ENCODE measurements at places on chromosomes 7 and 10.

- H3K36me3 ChIP-seq: no peaks in the 10 kb centered on the region
- DNase-seq: no peak
- H3K27me3 ChIP-seq: no peaks in the 10 kb centered on the region
Measured at GRCh38 chr10:31358688-31359330, 39.8 kb downstream of the ZEB1 start.

DNA sequence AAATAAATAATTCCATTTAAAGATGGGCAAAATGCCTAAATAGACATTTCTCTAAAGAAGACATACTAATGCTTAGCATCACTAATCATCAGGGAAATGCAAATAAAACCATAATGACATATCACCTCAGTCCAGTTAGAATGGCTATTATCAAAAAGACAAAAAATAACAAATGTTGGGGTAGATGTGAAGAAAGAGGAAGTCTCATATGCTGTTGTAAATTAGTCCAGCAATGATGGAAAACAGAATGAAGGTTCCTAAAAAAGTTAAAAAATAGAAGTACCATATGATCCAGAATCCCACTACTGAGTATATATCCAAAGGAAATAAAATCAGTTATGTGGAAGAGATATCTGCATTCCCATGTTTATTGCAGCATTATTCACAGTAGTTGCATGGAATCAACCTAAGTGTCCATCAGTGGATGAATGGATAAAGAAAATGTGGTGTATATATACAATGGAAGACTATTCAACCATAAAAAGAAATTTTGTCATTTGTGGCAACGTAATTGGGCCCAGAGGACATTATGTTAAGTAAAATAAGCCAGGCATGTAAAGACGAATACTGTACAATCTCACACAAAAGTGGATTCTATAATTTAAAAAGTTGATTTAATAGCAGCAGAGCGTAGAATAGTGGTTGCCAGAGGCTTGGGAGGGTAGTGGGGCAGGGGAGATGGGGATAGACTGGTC lies 52.0 kb downstream of the TCAF1 start:
- no peaks in the 10 kb centered on the region for H3K36me3 ChIP-seq
- no peak overlapping the region for H3K4me3 ChIP-seq
- DNase-seq: no peak
- no peaks in the 10 kb centered on the region for H3K4me1 ChIP-seq
- H3K27me3 ChIP-seq: no peaks in the 10 kb centered on the region

GRCh38 chr10:131187274-131187673 lies 124.2 kb downstream of the TCERG1L start:
- H3K36me3 ChIP-seq: no peaks in the 10 kb centered on the region
- H3K4me1 ChIP-seq: no peaks in the 10 kb centered on the region
- no peak for DNase-seq
- no peak overlapping the region for H3K4me3 ChIP-seq
- no peaks in the 10 kb centered on the region for H3K27me3 ChIP-seq

DNA sequence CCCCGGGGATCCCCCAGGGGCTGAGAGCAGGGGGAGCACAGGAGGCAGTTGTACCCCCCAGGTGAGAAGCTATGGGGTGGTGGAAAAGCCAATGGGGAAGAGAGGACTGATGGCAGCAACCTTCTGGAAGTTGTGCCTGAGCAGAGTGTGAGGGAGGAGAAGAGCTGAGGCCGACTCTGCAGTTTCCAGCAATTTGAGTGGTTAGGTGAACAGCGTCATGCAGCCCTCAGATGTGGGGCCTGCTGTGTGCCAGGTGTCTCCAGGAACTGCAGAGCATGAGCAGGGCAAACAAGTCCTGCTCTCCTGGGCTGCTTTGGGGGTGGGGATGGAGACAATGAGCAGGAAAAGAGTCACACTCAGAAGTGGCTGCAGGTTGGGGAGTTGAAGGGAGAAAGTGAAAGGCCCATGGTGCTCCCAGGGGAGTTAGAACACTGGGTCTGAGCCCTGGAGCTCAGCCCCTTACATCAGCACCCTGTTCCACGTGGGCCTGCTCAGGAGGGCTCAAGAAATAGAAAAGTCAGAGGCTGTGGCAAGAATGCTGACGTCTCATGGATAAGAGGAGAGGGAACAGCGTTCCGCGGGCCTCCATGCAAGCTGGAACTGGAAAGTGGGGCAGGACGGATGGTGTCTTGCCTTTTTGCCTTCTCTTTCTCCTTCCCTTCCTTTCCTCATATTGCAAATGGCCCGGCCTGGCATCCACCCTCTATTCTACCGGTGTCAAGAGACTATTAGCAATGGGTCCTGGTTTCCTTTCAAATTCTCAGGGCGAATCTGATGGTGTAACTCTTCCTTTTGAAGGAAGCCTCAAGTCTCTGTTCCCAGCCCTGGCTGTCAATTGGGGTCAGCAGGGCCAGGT lies 4.0 kb upstream of the AFAP1L2 start:
- no peak for DNase-seq
- no peaks in the 10 kb centered on the region for H3K36me3 ChIP-seq
- no peak overlapping the region for H3K27ac ChIP-seq
- peaks cover 4% of the 10 kb centered on the region for H3K27me3 ChIP-seq
- peaks cover 2% of the 10 kb centered on the region for H3K4me1 ChIP-seq

DNA sequence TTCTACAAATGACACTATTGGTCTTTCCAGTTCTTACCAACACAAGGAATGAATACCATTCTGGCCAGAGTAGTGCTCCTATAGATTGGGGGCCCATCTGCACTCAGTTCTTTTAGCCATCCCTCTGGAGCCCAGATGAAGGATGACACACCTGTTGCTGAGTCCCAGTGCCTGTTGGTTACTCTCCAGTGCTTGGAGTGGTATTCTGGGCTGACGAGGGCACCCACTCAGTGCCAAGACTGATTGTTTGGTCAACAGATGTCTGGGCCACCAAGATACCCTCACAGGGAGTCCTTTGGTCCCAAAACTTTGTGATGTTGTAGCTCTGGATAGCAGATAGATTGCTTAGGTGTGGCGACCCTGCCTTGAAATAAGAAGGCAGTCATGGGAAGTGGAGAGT lies 23.7 kb upstream of the ITGA8 start:
- H3K36me3 ChIP-seq: no peaks in the 10 kb centered on the region
- no peak overlapping the region for H3K4me3 ChIP-seq
- no peaks in the 10 kb centered on the region for H3K27me3 ChIP-seq
- DNase-seq: no peak

GRCh38 chr7:123649964-123650363 lies 5.7 kb upstream of the LMOD2 start:
- no peak overlapping the region for H3K27ac ChIP-seq
- H3K27me3 ChIP-seq: no peaks in the 10 kb centered on the region
- DNase-seq: no peak
- no peaks in the 10 kb centered on the region for H3K4me1 ChIP-seq
- H3K4me3 ChIP-seq: no peak overlapping the region
